CD8-positive, alpha-beta T cell (primary cell): ENCODE measurements at places on chromosomes 4 and X. TPM values are rescaled to one million over a fixed set of nuclear protein-coding genes. Genes with fewer than 3 reads are reported as not detected.

GRCh38 chr4:8517946-8518345, 62.2 kb upstream of the GPR78 start:
- no peak for DNase-seq

- DNase-seq = no peak
Measured at GRCh38 chr4:11847167-11847566, 418.5 kb upstream of the HS3ST1 start.

DNA sequence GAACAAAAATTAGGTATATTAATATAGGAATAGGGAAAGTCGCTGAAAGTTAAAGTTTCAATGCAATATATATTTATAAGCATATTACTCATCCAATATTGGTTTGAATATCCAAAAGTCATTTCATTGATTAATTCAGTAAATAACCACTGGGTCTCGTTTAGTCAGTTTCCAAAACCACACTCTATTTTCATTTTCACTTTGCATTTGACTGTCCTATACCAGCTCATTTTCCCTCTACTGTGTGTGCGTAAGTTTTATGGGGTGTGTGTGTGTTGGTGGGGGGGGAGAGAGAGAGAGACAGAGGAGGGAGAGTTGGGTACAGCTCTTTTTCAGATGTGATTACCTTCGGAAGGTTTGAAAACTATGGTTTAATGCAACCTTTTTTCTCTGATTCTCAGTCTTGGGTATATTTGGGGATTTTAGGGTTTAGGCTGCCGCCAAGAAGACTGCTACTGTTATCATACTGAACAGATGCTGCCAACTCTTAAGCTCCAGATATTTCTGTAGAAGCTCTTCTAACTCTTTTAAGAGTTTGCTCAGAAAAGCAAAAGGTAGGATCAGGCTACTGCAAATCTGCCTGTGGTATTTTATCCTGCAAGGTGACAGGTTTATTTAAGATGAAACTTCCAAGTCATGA, 1427.4 kb downstream of the PCDH7 start:
- DNase-seq = no peak

DNA sequence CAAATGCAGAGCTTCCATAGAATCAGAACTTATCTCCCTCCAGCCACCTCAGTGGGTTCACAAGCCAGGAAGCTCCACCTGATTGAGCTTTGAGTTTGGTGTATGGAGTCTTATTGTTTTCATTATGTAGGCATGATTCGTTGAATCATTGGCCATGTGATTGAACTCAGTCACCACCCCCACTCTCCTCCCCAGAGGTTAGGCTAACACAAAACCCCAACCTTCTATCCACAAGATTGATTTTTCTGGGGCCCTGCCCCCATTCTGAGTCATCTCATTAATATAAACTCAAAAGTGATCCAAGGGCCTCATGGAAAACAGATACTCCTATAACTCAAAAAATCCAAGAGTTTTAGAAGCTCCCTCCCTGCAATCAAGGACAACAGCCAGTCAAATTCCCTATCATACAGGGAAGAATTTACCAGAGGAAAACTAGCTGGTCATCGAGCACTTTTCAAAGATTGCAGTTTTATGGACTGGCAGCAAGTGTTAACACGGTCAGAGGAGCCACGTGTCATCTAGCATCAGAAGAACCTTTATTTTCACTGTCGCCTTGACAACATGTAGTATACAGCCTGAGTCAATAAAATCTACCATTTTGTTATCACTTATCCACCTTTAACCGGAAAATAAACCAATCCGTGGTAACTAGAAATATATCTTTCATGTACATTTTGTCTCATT, 35.9 kb upstream of the GUCY1B1 start:
- DNase-seq = no peak

DNA sequence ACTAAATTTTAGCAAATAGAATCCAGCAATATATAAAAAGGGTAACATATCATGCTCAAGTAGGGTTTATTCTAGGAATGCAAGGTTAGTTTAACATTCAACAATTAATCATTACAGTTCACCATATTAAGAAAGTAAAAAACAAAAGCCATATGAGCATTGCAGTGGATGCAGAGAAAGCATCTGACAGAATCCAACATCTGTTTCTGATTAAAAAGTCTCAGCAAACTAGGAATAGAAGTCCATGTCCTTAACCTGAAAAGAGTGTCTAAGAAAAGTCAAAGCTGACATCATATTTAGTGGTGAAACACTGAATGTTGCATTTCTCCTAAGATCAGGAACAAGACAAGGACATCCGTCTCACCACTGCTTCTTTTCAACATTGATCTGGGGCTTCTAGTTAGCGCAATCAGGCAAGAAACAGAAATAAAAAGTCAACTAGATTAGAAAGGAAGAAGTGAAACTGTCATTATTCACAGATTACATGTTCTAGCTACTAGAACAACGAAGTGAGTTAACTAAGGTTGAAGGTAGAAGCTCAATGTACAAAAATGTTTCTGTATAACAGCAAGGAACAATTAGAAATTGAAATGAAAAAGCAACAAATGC, 49.3 kb downstream of the MRPL1 start:
- no peak for DNase-seq

GRCh38 chr4:42627885-42628646, 28.8 kb downstream of the ATP8A1 start:
- peak; percentile 46 for DNase-seq

DNA sequence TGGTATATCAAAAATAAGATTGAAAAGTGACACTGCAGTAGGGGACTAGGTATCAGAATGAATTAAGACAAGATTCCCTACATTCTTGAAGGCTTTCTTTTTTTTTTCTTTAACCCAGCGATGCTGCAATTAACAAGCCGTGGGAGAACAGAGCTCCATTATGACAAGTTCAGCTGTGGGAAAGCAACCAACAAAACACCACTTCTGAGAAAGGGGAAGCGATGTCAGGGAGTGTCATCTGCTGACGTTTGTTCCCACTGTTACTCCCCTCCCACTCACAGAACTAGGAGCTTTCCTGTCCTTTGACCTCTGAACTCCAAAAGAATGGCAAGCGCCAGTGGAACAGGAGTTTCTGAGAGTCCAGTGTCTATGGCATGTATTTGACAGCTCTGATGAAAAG, 90.2 kb upstream of the SLITRK2 start:
- no peak for DNase-seq

DNA sequence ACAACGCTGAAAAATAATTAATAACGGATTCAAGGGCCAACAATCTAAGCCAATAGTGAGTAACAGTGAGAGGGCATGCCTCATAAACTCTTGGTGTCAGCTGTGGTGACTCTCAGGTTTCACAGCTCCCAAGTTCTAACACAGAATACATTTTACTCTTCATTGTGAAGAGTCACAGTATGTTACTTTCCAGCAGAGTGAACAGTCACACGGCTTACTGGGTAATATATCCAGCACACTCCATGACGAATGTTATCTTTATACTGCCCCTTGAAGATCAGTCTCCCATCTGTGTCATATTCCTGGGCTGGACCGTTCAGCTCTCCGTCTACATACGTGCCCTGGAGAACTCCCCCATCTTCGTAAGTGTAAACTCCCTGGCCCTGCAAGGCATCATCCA, 23.1 kb downstream of the SETD7 start:
- DNase-seq = no peak

GRCh38 chr4:57131849-57132742, 21.9 kb upstream of the IGFBP7 start:
- no peak for DNase-seq

- no peak for DNase-seq
Measured at GRCh38 chrX:680062-680461, 49.5 kb downstream of the SHOX start.

DNA sequence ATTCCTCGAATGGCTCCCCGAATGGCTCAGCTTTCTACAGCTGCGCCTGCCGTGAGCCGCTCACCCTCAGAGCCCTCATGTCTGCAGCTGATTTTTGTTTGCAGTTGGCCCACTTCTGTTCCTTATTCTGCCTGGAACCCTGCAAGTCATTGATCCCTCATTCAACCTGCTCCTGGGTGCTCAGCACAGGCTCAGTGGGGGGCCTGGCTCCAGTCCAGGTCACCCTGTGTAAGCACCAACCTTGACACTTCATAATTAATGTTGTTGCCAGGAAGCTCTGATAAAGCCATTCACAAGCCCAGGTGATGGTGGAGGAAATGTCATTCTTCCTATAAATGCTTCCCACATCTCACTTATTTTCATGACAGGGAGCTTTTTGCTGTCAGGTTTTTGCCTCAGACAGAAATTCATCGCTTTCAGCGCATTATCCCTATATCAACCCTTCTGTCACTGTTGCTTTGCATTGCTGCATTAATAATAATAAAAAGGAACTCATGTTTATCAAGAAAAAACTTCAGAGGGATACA, 85.7 kb downstream of the F11 start:
- no peak for DNase-seq

GRCh38 chr4:25723409-25723808, 67.8 kb downstream of the SLC34A2 start:
- no peak for DNase-seq

DNA sequence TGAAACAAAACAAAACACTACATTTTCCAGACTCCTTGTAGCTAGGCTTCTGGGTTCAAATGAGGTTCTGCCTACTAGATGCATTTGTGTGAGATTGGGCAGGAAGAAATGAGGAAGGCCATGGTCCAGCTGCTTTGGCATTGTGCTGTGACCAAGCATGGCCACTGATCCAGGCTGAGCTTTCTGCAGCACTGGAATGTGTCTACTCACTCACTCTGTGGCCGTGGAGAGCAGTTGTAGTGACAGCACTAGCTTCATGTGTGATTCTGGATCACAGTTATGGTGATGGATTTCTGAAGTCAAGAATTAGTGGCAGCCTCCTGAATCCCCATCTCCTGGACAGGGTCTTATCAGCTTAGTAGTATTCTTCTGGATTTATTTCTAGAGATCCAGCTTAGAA, 358.9 kb downstream of the GPAT3 start:
- no peak for DNase-seq

DNA sequence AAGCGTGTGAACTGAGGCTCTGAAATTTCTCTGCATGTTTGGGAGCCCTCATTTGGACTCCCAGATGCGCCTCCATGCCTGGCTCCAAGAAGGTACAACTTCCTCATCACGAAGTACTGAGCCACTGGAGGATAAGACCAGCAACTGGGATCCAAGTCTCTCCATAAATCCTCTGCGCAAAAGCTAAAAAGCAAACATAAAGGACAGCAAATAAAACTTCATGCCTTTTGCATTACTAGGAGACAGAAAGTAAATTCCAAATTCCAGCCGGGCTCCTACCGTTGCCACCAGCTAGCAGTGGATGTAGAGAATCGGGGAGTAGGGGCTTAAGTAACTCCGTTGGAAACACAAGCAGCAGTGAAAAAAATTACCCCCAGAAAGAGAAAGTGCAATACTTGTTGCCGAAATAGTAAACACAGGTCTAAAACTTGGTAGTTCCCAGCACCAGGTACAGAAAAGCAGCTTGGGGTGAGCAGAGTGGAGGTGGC, 477.1 kb upstream of the TENM3 start:
- no peak for DNase-seq

- DNase-seq = no peak
Measured at GRCh38 chr4:10437735-10438134, 19.5 kb downstream of the ZNF518B start.

GRCh38 chrX:97490656-97491055, 606.9 kb downstream of the RPA4 start:
- no peak for DNase-seq

- DNase-seq = no peak
Measured at GRCh38 chrX:63513825-63514568, 162.9 kb upstream of the SPIN4 start.

GRCh38 chr4:138190452-138190858, 51.7 kb downstream of the SLC7A11 start:
- DNase-seq = no peak

DNA sequence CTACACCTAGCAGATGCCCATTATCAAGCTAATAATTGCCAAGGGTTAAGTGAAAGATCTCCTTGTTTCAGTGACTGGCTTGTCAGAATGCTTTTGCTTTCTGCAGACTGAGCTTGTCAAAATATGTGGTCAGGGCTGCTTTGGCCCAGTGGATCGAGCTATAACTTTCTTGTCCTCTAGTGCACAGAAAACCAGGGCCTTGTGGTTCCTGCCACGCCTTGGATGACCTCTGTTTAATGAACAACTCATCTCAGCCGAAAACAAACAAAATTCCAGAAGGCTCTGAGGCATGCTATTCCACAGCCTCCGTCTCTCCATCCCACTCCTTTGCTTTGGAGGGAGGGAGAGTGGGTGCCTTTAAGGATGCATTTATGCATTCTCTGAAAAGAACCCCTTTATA, 11.3 kb downstream of the EVC start:
- DNase-seq = no peak

GRCh38 chr4:94171616-94172015, 36.0 kb upstream of the SMARCAD1 start:
- DNase-seq = no peak

GRCh38 chr4:156191044-156191781, 237.5 kb upstream of the CTSO start:
- no peak for DNase-seq

- DNase-seq = no peak
Measured at GRCh38 chr4:168529257-168529656, 32.4 kb downstream of the PALLD start.

DNA sequence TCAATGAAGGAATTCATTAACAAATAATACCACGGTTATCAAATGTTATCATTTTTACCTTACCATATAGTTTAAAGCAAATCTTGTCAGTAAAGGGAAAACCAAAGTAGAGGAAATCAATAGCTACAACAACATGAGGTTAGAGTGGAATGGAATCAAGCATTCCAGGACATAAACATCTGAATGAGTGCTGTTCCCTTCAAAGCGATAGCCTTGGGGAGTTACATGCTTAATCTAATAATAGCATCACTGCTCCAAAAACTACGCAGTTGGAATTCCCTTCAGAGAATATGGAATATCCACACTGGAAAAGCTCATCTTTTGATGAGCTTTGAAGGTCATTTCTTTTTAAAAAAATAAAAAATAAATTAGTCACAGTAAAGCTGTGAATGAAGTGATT, 31.2 kb downstream of the PDE5A start:
- no peak for DNase-seq

DNA sequence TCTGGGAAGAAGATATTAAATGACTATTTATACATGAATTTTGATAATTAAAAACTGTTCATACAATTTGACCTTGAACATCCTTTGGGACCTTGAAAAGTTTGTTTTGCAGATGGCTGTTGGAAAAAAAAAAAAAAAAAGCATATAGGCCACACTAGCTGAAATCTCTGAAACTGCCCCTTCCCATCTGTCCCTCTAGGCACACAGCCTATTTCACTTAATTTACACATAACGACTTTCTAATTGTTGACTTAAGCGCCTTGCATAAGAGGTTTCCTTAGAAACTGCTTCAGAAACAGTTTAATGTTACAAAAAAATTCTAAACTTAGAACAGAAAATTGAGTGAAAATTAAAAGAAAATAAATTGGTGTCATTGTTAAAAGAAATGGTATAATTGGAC, 131.0 kb downstream of the COX18 start:
- DNase-seq = no peak

- no peak for DNase-seq
Measured at GRCh38 chrX:43564953-43565352, 91.1 kb upstream of the MAOA start.

The CFAP99 gene
- 0.22 TPM for total RNA-seq

The NAP1L3 gene
- 4.7 TPM for total RNA-seq

The MRPS18C gene
- 17.7 TPM for total RNA-seq

The USP9X gene
- total RNA-seq = 93.2 TPM

The TRIM61 gene
- 0.83 TPM for total RNA-seq

The PRPS2 gene
- total RNA-seq = 13.4 TPM

The INTU gene
- 0.22 TPM for total RNA-seq

The WAS gene
- total RNA-seq = 50.6 TPM
